ENCODE measurements at places on chromosomes 7 and 10. TPM values are rescaled to one million over a fixed set of nuclear protein-coding genes. Genes with fewer than 3 reads are reported as not detected.

The BTBD16 gene
- not detected for total RNA-seq

The IDI1 gene
- 109 TPM for total RNA-seq

The SPDYE6 gene
- not detected for total RNA-seq

The EVX1 gene
- not detected for total RNA-seq

The OR2A5 gene
- total RNA-seq: not detected

The C1QL3 gene
- total RNA-seq: not detected

The HMX3 gene
- not detected for total RNA-seq

The FAM237B gene
- not detected for total RNA-seq

The IGFBP3 gene
- 34.3 TPM for total RNA-seq

The PCLO gene
- total RNA-seq: 0.96 TPM

The LRRTM3 gene
- not detected for total RNA-seq

The CYP26C1 gene
- 0.13 TPM for total RNA-seq

All from epithelial cell of alveolus of lung (primary cell).